ENCODE measurements at places on chromosomes 1 and 21. TPM values are rescaled to one million over a fixed set of nuclear protein-coding genes. Genes with fewer than 3 reads are reported as not detected.

- no peak for DNase-seq
Observed at GRCh38 chr1:208531003-208531750, 287.0 kb upstream of the PLXNA2 start.

DNA sequence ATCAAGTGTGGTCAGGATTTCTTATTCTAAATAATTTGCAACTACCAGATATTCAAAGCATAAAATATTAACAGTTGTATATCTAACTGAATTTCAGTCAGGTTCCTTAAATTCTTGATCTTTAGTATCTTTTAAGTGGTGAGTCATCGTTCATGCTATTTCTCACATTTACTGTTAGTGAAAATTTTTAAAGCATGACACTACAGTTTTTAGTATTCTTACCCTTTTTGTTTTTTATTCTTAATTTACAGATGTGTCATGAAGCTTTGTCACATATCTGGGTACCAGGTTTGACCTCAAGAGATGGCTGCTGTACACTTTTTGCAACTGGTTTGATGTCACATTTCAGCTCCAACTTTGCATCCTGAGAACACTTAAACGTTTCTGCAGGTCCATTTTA lies 12.7 kb downstream of the AKIRIN1 start:
- no peak for DNase-seq

DNA sequence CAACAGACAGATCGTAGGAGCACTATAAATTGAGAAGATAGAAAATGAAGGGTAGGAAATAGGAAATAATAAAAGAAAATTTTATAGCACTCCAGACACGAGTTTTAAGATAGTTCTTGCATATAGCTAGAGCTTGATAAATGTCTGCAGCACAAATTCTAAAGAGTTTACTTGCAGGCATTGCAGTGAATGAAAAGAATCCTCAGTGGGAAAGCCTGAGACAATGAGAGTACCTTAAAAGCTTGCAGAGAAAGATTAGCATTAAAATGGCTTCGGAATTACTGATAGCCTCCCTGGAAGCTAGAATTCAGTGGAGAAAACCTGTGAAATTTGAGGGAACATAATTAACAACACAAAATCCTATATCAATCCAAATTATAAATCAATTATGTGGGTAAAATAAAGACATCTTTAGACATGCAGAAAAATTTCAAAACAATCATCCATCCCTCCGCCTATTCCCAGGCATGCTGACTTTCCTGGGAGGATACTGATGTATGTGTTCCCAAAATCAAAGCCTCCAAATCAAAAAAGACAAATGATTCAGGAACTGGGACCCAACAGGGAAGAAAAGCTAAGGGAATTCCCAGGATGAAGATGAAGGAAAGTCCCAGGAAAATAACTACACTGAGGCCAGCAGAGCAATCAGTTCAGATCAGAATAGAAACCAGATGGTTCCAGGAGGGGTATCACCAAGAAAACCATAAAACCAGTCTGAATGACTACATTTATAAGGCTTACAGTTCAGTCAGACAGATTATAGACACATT lies 305.9 kb upstream of the USP25 start:
- no peak for DNase-seq

DNA sequence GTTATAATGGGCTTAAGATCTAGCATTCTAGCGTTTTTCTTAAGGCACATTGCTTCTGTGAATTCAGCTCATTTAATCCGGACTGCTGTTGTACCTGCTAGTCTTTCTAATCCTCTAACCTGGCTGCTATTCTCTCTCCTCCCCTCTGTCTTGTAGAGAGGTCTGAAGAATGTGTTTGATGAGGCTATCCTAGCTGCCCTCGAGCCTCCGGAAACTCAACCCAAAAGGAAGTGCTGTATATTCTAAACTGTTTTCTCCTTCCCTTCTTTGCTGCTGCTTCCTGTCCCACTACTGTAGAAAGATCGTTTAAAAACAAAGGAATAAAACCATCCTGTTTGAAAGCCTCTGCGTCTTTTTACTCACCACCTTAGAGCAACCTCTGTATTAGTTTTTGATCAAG lies 37.3 kb downstream of the CDC42 start:
- no peak for DNase-seq

DNA sequence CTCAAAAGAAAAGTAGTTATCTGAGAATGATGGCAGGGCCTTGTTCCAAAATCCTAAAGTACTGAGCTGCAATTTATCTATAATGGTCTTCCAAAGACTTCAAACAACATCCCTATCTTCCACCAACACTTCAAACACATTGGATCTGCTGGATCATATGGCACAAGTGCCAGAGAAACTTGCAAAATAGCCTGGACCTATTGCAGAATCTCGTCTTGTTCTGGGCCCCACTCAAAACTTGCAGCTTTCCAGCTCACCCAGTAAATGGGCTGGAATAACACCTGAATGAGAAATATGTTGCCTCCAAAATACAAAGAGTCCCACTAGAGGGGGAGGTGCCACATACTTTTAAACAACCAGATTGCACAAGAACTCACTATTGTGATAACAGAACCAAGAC lies 44.0 kb upstream of the PKN2 start:
- DNase-seq: no peak

- no peak for DNase-seq
Observed at GRCh38 chr21:43866260-43866629, 1.2 kb downstream of the AGPAT3 start.

GRCh38 chr1:159932296-159933285 lies 7.3 kb upstream of the TAGLN2 start:
- no peak for DNase-seq

DNA sequence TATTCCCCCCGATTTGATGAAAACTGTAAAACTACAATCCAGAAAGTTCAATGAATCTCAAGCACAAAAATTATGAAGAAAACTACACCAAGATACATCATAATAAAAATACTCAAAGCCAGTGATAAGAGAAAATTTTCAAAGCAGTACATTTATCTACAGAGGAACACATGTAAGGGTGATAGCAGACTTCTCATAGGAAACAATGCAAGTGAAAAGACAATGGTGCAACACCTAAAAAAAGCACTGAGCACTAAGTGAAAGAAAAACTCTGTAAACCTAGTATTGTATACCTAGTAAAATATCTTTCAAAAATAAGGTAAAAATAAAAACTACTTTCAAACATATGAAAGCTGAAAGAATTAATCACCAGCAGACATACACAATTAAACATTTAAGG lies 76.1 kb upstream of the IRF2BP2 start:
- no peak for DNase-seq

DNA sequence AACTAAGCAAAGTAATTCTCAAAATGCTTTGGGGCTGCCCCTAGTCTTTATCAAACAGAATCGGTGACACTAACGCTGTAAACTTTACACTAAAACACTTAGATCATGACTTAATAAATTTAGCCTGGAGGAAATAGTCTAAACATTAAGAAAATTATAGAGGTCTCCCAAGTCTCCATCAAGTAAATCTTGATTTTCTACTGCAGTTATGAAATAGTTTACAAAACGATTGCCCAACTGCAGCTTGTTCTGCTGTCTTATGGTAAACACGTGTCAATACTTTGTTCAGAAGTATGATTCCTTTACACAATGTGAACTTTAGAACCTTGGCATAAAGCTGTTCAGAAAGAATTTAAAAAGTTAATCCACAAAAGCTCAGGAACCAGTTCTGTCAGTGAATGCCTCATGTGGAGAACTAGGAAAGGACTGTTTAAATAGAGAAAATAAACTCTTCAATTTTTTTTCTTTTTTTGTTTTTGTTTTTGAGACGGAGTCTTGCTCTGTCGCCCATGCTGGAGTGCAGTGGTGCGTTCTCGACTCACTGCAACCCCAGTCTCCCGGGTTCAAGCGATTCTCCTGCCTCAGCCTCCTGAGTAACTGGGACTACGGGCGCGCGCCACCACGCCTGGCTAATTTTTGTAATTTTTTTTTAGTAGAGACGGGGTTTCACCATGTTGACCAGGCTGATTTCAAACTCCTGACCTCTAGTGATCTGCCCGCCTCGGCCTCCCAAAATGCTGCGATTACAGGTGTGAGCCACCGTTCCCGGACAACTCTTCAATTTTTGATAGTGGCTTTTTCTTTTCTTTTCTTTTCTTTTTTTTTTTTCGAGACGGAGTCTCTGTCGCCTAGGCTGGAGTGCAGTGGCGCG lies 1.6 kb downstream of the DDI2 start:
- DNase-seq: no peak

- DNase-seq: no peak
Observed at GRCh38 chr21:37522641-37523295, 156.2 kb downstream of the DYRK1A start.

- DNase-seq: no peak
Observed at GRCh38 chr1:44263568-44264450, 50.5 kb downstream of the DMAP1 start.

DNA sequence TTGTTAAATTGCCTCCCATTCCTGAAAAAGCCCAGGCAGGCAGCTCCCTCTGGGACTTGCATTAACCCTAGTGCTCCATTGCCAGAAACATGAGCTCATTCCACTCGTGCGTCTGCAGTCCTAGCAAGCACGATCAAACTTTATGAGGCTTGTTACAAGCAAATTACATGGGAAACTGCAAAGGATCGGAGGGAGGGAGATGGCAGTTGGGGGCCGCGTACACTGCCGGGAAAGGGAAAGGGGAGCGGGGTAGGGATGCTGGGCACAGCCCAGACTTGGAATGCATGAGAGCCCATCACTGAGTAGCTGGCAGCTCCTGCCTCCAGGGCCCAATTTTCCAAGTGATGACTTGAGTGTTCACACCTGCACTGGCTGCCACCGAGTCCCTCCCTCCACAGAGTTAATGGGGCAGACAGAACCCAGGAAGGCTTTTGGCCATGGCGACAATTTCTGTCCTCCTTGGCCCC lies 169.9 kb downstream of the BRINP2 start:
- DNase-seq: peak; percentile 71

DNA sequence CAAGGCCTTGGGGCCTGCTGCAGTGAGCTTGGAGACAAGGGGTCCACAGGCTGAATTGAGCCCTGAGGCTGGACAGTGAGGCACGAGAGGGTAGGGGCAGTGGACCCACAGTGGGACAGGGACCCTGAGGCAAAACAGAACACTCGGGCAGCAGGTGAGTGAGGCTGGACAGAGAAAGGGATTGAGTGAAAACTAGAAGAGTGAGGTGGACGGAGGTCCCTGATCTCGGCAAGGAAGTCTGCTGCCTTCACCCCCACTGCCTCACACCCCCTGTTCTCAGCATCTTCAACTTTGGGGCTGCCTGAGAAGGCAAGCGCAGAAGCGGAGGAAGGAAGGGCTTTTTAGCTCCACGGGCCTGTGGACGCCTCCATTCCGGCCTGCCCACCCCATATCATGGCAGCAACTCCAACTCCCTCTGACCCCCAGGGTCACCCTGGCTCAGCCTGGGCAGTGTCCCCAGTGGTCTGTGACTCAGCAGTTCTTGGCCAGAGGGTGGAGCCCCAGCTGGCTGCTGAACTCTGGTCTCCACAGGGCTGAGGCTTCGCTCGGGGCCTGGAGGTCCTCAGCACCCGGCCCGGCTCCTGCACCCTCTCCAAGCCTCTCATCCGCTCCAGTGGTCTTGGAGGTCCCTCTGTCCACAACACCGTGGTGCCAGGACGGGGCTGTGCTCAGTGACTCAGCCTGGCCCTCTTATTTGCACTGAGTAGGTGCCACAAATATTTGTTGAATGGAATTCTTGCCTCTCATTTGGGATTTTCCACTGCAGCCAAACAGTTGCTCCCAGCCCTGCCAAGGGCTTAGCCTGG lies 60.0 kb upstream of the EPS8L3 start:
- DNase-seq: no peak

GRCh38 chr1:19130468-19130867 lies 79.6 kb downstream of the UBR4 start:
- no peak for DNase-seq

DNA sequence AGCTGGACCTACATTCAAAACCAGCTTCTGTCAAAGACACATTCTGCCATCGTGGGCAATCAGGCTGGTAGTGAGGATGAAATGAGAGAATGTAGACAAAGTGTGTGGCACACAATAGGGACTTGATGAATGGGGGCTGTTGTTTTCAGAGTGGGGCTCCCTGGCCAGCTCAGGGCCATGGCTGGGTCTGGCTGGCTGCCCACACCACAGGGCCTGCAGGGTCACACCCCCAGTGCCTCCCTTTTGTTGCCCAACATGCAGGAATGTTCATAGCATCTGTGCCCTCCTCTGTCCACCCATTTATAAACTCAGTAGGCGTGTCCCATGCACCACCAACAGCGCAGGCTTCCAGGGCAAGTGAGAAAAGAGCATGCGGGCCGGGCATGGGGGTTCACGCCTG lies 20.8 kb upstream of the ECE1 start:
- DNase-seq: no peak

RGS5 gene
- 197 TPM for total RNA-seq

APOBEC4 gene
- not detected for total RNA-seq

F13B gene
- not detected for total RNA-seq

RGS13 gene
- 3.4 TPM for total RNA-seq

UBE2U gene
- total RNA-seq: not detected

CYP4B1 gene
- total RNA-seq: 56.6 TPM

GPR37L1 gene
- total RNA-seq: 0.05 TPM

ZNF683 gene
- not detected for total RNA-seq

TENT5C gene
- 15.4 TPM for total RNA-seq

DCST2 gene
- 0.53 TPM for total RNA-seq

Measured in urinary bladder (tissue), 4 donors.